ENCODE measurements at places on chromosomes 3 and 15.

DNA sequence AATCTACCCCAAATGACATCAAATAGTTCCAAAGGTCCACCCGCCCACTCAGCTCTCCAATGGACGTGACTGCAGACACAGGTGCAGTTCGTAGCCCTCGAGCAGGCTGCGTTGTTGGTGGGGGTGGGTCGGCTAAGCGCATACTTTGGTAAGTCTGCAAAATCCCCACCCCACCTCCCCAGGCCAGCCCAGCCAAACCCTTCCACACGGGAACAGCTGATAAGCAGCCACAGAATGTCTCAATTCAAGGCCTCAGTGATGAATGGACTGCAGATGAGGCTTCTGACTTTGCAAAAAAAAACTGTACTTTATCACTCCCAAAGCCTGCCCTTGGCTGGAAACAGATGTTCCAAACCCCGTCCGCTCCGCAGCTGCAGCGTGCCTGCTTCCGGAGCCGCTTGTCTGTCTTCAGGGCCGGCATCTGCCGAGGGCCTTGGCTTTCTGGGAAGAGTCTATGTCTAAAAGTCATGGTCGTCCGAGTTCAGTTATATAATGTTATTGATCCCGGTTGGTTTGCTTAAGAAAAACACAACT, 38.2 kb downstream of the PCSK6 start:
- no peak for DNase-seq

DNA sequence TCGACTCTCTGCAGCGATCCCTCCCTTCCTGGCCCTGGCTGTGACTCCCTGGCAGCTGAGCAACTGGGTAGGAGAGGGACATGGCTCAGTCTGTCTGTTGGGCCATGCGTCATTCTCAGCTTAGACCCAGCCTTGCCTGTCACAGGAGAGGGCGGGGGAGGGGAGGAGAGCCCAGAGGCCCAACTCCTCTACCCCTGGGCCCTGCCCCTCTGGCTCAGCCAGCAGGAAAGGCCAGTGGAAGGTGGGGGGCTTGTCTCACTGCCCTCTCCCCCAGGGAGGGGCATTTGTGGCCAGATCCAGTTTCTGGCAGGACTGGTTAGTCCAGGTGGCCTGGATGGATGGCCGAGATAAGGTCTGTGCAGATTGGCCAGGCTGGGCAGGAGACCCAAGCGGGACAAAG, 31.6 kb downstream of the DNAJB8 start:
- DNase-seq, result no peak

- DNase-seq, result no peak
Measured at GRCh38 chr3:151976211-151977050, 103.0 kb downstream of the SUCNR1 start.

DNA sequence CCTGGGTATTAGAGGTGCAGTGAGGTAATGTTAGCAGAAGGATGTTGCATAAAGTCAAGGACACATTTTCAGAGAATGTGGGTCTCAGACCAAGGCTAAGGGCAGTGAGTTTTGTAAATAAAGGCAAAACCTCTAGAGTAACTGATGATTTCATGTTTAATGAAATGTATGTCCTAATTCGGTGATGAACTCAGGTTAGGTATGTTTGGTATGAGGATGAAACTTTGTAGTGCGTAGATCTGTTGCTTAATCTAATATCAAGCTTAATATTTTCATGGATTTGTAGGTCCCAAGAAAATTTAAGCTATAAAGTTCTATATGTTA, 3.6 kb downstream of the USP50 start:
- no peak for DNase-seq

DNA sequence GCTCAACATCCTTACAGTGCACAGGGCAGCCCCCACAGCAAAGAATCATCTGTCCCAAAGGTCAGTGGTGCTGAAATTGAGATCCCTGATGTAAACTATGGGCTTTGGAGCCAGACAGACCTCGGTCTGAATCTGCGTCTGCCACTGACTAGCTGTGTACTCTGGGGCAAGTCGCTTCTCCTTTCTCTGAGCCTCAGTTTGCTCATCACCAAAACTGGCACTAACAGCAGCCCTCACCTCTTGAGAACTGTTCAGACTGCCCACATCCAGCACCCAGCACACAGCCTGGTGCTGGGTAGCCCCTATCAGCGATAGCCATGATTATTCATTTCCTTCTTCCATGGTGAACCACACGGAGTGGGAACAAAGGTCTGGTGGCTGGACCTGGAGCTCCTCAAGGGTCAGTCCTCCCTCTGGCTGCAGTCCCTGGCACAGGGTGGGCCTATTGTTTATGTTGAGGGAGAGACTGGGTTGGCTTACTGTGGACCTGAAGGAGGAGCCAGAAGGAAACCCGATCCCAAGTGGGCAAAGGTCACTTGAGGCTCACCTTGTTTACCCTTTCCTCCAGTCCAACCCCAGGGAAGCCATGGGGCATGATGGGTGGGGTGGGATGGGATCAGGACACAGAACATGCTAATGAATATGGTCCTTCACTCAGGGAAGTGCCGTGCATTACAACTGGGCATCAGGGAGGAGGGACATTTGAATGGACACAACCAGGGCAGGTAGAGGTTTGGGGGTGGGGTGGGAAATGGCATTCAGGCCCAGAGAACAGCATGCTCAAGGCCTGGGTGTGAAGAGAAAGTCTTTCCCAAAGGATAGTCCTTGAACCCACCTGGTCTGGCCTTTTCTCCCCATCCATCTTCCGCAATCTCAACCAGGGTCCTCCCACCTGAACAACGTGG, 1.6 kb upstream of the PRKCD start:
- DNase-seq, result no peak

- DNase-seq, result no peak
Measured at GRCh38 chr3:149511040-149511626, 36.6 kb downstream of the TM4SF4 start.

- DNase-seq, result no peak
Measured at GRCh38 chr3:13112521-13113345, 39.5 kb upstream of the IQSEC1 start.
